Astrocyte (in vitro differentiated cells and primary cell): ENCODE measurements at places on chromosomes 6 and 20. TPM values are rescaled to one million over a fixed set of nuclear protein-coding genes. Genes with fewer than 3 reads are reported as not detected.

IMPG1 gene
- total RNA-seq = not detected in 2 replicates

GSTA2 gene
- total RNA-seq = not detected in 2 replicates

FAM83C gene
- total RNA-seq = not detected in 2 replicates

ZSCAN23 gene
- total RNA-seq = 3.0 and 4.8 TPM in 2 replicates

SNX5 gene
- total RNA-seq = 78.0 and 95.1 TPM in 2 replicates

RGS17 gene
- 3.4 and 3.7 TPM in 2 replicates for total RNA-seq

FGD2 gene
- total RNA-seq = not detected in 2 replicates

HBS1L gene
- total RNA-seq = 87.8 and 90.4 TPM in 2 replicates

SLC22A3 gene
- total RNA-seq = 0.57 and 0.89 TPM in 2 replicates

B3GAT2 gene
- not detected in 2 replicates for total RNA-seq

PBOV1 gene
- total RNA-seq = not detected in 2 replicates

CALHM6 gene
- not detected in 2 replicates for total RNA-seq

EYS gene
- 0.07 and 0.16 TPM in 2 replicates for total RNA-seq

PLCB4 gene
- total RNA-seq = 38.9 and 58.2 TPM in 2 replicates

EFCAB8 gene
- 0.41 and 0.65 TPM in 2 replicates for total RNA-seq

TRDN gene
- not detected in 2 replicates for total RNA-seq

KCNG1 gene
- total RNA-seq = 45.5 and 45.9 TPM in 2 replicates

MTG2 gene
- 26.6 and 31.5 TPM in 2 replicates for total RNA-seq

GPLD1 gene
- 0.60 and 0.75 TPM in 2 replicates for total RNA-seq

SAMD5 gene
- 0.36 and 0.93 TPM in 2 replicates for total RNA-seq

CLDN20 gene
- total RNA-seq = not detected in 2 replicates
